ENCODE measurements at places on chromosomes 4 and X.

- DNase-seq = no peak
Measured at GRCh38 chr4:151725087-151725486, 35.7 kb downstream of the GATB start.

GRCh38 chr4:169583563-169583962 lies 28.8 kb downstream of the NEK1 start:
- no peak for DNase-seq

- DNase-seq = no peak
Measured at GRCh38 chr4:33270403-33270802, 2550.2 kb downstream of the PCDH7 start.

- DNase-seq = no peak
Measured at GRCh38 chr4:24160358-24160757, 270.5 kb upstream of the PPARGC1A start.

DNA sequence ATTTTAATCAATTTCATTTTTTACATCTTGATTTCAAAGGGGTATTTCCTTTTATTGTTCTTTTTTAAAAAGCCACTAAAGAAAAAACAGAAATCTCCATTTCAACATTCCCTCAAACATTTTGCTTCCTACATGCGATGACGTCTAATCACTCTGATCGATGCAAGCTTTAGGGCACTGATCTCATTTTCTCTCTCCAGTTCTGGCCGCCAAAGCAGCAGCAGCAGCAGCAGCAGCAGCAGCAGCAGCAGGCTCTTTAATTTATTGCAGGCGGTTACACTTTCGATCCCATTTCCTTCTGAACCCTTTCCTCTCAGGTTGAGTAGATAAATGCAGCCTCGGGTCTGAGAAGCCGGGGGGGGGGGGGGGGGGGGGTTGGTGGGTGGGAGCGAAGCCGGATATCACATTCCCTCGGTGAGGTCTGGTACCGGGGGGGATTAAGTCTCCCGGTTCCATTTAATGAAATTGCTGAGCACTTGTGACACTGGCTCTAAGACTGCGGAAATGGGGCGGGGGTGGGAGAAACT lies 3.4 kb upstream of the PCDH7 start:
- peak; percentile 13 for DNase-seq

DNA sequence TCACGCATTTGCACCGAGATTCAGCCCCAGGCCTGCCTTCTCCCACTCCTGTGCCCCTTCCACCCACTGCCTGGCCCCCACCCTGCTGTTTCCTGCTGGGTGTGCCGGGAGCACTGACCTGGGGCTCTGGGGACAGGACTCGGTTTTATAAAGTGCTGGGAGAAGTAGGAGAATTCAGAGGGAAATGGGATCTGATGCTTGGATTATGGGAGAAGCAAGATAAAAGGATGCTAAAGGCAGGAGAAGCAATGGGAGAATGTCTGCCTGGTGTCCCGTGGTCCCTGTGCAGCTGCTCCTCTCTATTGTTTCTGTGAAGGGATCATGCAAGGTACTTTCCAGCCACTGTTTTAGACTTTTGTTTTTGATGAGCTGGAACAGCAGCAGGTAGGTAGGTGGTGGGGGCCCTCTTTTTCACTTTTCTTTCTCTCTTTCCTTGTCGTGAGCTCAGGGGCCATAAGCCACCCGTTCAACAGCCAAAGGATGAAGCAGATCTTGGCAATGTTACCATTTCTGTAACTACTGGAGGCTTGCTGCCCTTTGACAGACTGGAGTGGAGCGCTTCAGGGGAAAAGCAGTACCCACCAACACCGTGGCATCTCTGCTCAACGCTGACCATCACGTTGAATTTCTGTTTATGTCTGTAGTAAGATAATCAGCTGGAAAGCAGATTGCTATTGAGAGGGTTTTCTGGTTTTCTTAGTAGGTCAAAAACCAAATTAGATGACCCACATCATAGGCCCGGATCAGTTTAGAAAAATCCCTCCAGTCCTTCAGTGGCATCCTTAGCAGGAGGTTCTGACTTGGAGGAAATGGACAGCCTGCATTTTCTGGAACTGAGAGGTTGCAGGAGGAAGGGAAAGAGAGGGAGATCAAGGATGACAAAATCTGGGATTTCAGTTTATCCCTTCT lies 63.8 kb upstream of the ENPP6 start:
- DNase-seq = no peak

DNA sequence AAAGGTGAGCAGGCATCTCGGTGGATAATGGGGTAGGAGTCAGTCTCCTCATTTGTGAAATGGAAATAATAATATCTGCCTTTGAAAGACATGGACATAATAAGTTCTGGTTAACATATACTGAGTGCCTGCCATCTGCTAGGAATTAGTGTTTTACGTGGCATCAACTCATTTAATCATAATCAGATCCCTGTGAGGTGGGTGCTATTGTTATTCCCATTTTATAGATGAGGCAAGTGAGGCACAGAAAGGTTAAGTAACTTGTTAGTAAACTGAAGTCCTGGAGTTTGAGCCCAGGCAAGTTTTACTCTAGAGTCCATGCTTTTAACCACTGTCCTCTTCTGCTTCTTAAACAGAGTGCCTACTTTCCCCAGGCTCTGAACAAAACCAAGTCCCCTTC lies 7.5 kb downstream of the CCDC120 start:
- DNase-seq = no peak

DNA sequence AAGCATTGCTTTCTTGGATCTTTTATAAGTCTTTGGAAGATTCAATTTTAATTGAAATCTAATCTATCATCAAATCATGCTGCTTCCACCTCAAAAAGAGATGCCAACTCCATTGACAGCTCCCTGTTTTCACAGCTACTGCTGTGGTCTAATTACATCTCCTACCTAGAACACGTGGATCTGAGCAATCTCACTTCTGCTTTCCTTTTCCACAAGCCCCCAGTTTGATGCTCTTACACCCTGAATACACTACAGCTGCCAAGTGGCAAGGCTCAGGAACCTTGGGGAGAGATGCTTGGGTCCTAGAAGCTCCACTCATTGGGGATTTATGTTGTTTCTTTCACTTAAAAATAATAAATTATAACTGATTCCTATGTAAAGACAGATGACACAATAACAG lies 172.0 kb downstream of the CFAP299 start:
- DNase-seq = no peak

DNA sequence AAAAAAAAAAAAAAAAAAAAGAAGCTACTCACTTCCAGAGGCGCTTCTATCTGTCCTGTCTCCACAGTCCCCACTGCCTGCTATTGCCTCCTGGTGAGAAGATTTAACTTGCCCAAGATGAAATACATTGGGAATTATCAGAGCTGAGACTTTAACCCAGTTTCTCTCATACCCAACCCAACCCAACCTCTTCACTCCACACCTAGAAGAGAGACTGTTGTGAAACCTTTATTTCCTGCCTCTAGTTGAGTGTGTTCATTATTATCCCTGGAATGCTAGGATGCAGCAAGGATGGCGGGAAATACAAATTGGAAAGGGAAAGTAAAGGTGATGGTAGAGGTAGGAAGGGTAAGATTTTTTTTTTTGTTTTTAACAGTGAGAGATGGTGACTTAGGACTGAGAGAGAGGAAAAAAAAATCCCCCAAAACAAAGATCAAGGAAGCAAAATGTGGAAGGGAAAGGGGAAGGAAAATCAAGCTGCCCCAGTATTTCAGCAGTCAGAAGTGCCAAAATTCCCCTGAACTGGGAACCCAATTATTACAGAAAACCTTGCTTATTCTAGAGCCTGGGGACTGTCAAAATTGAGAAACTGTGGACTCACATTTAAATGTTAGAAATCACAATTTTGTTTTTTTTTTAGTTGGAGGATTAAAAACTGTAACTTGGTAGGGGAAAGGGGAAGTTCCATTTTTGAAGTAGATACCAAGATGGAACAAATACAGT lies 253.0 kb downstream of the PTTG2 start:
- DNase-seq = no peak

GRCh38 chrX:103879339-103879738 lies 47.3 kb upstream of the RAB9B start:
- DNase-seq = peak; percentile 57

- peak; percentile 38 for DNase-seq
Measured at GRCh38 chrX:155027509-155028066, 944 bp downstream of the FUNDC2 start.

GRCh38 chr4:151692821-151693673 lies 67.8 kb downstream of the GATB start:
- DNase-seq = no peak

DNA sequence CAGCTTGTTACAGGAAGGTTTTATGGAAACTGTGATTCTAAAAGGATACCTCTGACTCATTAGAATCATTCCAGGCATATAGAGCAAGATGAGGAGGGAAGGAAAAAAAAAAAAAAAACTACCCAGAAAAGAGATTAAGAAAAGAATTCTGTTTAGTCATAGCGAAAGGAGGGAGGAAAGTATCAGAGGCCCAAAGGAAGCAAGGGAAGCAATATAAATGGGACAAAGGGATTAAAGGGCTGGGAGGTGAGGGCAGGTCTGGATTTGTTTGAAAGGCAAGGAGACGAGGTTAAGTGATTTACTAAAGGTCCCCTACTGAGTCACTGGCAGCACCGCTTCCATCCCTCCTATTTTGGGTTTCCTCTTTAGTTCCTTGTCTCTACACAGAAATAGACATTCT lies 88.6 kb upstream of the IL1RAPL1 start:
- peak; percentile 45 for DNase-seq

GRCh38 chr4:75547647-75548387 lies 8.0 kb upstream of the ODAPH start:
- DNase-seq = no peak

DNA sequence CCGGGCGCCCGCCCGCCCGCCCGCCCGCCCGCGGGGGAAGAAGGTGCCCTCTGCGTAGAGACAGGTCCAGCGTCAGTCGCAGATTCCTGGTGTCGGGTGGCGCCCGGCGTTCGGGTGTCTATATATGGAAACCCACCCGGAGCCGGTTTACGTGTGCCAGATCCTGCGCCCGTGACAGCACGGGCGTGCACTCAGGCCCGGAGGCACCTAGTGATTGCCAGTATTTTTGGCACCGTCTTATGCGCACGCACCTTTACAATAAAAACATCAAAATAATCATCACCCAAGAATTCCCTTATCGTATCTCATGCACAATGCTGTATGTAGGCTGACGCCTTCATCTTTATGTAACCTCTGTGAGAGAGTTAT lies 519 bp downstream of the SLC25A4 start:
- peak; percentile 44 for DNase-seq

- no peak for DNase-seq
Measured at GRCh38 chr4:133156096-133156495, 7.0 kb downstream of the PCDH10 start.

DNA sequence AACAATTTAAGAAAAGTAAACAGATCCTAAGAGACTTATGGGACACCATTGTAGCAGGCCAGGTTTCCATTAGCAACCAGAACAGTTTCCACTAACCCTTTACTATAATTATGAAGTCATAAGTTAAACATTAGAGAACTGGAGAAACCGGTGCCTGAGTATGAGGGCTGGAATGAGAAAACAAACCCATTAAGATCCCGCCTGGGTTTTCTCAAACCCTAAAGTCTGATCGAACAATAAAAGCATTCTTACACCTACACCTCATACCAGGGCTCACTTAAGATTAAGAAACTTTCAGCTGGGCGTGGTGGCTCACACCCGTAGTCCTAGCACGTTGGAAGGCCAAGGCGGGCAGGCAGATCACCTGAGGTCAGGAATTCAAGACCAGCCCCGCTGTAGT lies 13.7 kb upstream of the DHX15 start:
- peak; percentile 95 for DNase-seq

DNA sequence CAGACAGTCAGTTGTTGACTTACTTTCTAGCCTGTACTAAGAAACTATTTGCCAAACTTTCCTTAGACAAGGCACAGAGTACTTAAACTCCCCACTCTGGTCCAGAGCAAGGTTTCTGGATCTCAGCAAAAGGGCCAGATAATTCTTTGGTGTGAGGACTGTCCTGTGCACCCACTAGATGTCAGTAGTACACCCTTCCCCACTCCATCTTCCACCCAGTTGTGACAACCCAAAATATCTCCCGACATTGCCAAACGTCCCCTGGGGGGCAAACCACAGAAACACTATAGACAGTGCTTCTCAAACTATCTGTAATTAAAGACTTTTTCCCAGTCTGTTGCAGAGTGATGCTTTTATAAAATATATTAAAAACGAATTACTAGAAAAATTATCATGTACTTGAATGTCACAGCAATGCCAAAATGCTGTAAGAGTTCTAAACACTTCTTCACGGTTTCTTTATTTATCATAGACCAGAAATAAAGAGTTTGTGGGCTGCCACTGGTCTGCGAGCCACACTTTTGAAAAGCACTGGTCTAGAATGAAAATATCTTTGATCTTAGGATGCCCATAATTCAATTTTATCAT lies 203.5 kb downstream of the PRDM5 start:
- DNase-seq = peak; percentile 51

- DNase-seq = peak; percentile 68
Measured at GRCh38 chr4:13329963-13330362, 154.2 kb downstream of the RAB28 start.

DNA sequence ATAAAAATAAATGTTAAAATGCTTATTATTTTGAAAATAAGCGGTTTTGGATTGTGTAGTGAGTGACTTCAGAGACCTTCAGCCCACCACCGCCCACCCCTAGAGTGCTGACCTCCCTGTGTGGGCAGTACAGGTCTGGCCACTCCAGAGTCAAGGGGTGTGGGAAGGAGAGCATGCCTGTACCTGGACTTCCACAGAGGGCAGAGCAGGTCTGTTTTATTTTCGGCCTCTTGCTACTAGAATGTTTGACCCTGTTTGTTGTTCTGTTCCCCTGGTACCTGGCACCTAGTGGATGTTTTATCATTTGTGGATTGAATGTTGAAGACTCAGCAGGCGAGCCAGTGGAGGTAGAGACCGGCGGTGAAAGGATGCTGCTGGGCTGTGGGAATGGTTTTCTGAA lies 14.3 kb downstream of the PIGG start:
- no peak for DNase-seq

DNA sequence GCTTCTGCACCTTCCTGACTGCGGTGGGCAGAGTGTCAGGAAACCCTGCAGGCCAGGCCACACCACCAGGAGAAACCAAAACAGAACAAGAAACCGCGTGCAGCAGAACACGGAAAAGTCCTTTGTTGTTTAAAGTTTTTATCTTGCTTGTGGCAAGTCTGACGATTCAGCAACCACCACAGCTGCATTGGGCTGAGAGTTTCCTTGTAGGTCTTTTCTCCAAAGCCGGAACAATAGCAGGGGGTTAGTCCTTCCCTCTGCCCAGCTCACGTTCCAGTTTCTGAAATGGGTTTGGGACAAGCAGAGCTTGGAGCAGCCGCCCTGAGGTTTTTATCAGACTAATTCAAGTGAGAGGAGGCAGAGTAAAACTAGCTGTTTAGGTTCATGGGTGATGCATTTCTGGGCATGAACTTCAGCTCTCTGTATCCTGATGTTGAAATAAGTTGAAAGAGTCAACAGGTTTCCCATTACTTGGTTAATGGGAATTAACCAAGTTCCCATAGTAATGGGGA lies 216.9 kb downstream of the PTTG2 start:
- no peak for DNase-seq
